ENCODE measurements at places on chromosomes 6 and 20.

- DNase-seq, result no peak
These were observed 12.3 kb downstream of the MAN1A1 start for GRCh38 chr6:119337252-119337651.

DNA sequence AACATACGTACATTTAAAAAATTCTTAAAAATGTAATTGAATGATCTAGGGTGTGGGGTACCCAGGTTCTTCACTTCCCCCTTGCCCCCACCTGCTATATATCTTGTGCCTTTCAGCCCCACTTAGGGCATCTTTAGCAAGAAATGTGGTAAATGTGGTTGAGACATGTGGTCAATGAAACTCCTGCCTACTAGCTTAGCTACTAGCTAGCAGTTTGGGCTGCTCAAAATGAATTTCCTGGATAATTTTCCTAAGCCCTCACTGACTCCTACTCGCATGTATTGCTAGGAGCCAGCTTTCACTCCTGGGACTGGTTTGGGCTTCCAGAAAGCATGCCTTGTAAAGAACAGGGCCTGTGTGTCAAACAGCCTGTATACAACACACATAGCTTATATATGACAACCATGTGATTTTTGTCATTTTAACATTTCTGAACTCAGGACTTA, 257.3 kb downstream of the ATXN1 start:
- no peak for DNase-seq

GRCh38 chr6:47303342-47303741, 6.4 kb downstream of the TNFRSF21 start:
- DNase-seq, result no peak

DNA sequence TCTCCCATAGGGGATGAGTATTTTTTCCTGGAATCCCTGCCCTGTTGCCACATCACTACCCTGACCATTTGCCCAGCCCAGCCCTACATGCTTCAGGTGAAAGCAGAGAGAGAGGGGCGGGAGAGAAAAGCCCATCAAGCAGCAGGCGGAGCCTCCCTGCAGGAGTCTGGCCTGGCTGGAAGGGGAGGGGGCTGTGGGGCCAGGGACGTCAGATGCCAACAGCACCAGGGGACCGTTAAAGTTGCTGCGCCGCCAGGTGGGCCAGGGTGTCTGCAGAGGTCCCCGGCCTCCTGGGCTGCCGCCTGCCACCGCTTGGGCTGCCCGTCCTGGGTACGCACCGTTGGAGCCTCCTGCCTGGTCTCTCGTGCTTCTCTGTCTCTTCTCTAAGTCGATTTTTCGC, 757 bp upstream of the R3HDML start:
- no peak for DNase-seq

DNA sequence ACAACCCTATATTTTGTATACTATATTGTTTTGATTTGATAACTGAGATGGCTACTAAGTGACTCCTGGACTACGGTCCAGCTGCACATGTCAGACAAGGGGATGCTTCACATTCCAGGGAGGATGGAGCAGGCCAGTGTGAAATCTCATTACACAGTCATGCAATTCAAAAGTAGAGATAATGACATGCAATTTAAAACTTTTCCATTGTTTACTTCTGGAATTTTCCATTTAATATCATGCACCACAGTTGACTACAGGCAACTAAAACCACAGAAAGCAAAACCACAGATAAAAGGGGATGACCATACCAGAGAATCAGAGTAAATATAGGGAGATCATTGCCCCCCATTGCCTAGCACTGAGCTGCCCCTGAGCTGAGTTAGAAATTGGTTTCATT, 366.4 kb downstream of the BTBD9 start:
- no peak for DNase-seq
